ENCODE measurements at places on chromosomes 11 and 22.

GRCh38 chr22:35792506-35792905, 74.8 kb downstream of the APOL5 start:
- DNase-seq, result no peak

DNA sequence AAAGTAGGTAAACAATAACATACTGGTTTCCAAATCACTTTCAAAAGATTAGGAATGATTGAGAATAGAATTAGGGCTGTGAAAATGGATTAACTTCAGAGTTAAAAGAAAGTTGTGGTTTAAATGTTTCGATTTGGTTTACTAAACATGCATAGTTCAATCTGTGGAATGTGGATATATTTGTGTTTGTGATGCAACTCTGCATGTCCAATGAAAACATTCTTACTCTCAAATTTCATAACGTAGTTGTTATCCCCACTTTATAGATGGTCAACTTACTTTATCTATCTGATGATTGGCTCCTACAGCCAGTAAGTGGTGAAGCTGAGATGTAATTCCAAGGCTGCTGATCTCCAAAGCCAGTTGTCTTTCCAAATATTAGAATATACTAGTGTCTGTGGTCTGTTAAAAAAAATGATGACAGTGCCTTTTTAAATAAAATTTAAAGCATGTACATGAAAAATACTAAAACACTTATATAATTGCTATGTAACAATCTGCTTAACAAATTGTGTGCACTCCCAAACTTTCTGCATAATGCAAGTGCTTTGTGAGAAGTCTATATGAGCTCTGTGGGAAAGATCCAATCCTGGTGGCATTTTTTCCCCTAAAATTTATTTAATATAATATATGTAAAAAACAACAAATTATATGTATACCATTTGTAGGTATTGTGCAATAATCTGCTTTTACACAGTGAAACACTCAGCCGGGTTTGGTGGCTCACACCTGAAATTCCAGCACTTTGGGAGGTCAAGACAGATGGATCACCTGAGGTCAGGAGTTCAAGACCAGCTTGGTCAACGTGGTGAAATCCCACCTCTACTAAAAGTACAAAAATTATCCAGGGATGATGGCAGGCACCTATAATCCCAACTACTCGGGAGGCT, 9.7 kb upstream of the SIK3 start:
- DNase-seq, result no peak

GRCh38 chr11:76592025-76592914, 78.3 kb downstream of the LRRC32 start:
- DNase-seq, result no peak

- no peak for DNase-seq
Measured at GRCh38 chr22:39349506-39349966, 255 bp upstream of the SYNGR1 start.

DNA sequence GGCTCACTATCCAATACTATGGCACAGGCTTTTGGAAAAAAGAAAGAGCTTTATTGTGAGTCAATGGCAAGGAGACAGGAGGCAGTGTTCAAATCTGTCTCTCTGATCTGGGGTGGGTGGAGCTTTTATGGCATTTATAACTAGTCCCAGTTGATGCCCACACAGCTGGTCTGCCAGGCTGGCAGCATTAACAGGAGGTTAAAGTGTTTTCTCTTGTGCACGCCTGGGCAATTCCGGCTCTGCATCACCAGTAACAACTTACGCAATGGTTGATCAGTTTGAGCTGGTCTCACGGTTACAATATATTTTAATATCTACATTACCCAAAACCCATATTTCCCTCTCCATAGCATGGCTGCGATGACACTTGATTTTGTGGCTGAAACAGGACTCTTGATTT, 15.1 kb upstream of the SMIM38 start:
- no peak for DNase-seq

DNA sequence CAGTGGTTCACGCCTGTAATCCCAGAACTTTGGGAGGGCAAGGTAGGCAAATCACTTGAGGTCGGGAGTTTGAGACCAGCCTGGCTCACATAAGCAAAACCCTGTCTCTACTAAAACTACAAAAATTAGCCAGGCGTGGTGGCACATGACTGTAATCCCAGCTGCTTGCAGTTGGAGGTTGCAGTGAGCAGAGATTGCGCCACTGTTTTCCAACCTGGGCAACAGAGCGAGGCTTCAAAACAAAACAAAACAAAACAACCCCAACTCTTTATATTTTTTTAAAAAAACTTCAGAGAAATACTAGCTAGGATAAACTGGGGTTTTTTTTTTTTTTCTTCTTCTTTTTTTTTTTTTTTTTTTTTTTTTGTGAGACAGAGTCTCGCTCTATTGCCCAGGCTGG, 31.8 kb upstream of the RAPSN start:
- DNase-seq, result no peak

DNA sequence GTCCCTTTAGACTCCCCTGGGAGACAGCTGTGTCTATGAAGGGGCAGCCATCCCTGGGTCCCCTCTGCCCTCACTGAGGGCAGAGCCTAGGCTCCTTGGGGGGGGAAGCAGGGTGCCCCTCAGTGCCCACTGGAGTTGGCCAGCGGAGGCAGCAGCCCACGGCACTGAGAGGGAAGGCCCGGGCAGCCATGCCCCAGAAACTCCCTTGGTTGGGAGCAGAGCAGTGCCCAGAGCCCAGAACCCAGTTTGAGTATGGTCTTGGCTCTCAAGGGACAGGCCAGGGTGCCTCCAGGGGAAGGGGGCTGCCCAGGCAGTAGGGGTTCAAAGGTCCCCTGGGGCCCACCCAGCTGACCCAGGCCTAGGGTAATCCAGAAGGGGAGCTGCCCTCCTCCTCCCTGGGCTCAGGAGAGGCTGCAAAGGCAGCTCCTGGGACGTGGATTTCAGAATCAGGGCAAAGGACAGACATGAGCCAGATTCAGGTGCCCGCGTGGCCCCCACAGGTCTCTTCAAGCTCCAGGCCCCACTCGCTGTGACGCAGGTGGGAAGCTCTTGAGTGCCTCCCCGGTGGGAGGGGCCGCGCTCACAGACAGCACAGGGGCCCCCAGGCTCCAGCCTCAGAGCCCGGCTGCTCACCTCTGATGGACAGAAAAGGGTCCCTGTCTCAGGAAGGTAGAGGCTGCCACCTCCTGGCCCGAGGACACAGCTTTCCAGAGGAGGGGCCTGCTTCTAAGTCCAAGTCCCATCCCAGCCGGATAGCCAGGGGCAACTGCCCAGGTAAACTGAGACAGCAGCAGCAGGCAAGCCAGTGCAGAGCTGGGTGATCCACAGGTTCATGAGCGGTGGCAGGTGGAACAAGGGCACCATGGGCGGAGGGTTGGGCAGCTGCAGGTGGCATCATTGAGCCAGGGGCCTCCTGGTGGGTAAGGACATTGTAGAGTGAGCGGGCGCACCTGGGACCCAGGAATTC, 2.6 kb downstream of the C11orf21 start:
- no peak for DNase-seq

- no peak for DNase-seq
Measured at GRCh38 chr11:45828996-45829395, 18.3 kb upstream of the CRY2 start.

DNA sequence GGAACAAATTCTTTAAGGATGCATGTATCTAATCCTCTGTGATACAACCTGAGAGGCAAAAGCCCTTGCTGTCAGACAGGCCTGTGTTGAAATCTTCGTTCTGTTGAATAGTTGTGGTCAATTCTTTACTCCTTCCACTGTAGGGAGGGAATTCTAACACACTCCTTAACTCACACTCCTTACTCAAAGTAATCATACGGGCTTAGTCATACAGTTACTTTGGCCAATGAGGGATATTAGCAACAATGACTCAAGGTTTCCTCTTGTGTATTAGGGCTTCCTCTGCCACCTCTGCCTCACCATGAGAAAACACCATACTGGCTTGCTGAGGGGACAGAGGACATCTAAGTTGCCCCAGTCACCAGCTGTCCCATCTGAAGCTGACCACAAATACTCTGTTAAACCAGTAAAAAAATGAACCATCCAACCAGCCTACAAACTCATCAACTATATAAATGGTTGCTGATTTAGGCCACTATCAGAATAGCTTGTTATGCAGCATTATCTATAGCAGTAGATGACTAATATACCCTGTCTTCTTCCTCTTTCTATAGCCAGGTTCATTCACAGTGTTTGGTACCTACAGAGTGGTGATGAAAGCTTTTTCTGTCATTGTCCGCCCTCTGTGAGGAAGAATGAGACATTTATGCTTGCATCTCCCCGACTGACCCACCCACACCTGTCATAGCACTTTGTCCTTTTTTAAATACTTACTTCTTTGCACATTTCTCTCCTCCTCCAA, 322.8 kb upstream of the SYN3 start:
- no peak for DNase-seq

DNA sequence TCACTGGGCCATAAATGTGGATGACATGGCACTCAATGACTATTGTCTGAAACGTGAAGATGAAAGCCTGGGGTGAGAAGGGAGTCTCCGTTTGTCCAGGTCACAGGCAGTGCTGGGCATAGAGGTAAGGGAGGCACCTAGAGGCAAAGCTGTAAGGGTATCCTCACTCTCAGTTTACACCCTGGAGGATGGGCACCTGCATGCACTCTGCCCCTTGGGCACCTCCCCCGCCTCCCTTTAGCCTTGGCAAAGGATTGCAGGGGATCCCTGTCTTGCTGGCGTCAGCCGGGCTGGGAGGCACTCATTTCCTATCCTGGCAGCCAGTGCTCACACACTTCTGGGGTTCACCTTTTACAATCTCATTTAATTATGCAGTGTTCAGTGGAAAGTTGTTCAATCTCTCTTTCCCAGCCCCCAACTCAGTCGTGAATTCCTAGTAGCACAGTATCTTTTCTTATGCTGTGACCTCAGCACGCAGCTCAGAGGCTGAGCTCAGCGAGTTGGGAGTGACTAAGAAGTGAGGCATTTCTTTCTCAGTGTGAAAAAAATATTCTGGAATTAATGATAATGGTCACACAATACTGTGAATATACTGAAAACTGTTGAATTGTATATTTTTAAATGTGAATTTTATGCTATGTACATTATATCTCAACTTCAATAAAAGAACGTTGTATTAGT, 866.6 kb downstream of the BRD1 start:
- no peak for DNase-seq

- no peak for DNase-seq
Measured at GRCh38 chr11:80779905-80780605, 1339.2 kb upstream of the TENM4 start.

DNA sequence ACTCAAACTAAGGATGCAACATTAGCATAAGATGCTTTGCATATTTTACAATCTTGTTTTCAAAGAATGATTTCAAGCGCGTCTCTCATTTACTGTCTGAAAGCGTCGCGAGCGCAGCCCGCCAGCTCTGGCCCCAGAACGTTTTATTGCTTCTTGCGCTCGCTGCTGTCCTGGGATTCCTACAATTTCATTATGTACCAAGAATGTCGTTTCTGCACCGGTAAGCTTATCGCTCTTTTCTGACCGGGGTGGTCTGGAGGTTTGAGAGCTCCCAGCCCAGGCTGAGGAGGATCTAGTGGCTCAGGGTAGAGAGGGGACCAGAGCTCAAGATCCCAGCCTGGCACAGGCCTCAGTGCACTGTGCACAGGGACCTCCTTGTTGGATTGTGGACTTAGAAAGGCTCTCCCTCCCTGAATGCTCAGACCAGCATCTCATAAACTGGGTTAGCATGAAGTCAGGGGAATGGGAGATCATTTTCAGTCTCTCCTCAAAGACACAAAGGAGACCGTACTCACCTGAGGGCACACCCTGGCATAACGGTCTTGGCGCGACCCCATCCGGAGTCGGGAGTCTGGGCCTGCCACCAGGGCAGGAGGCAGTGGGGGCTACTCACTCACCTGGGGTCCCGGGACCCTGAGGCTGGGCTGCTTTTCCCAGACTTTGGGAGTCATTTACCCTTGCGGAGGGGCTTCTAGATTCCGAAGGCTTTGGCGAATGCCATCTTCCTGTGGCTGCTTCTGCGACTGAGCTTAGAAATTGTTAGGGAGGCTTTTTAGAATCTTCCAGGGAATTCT, 817.4 kb downstream of the BRD1 start:
- DNase-seq, result no peak

DNA sequence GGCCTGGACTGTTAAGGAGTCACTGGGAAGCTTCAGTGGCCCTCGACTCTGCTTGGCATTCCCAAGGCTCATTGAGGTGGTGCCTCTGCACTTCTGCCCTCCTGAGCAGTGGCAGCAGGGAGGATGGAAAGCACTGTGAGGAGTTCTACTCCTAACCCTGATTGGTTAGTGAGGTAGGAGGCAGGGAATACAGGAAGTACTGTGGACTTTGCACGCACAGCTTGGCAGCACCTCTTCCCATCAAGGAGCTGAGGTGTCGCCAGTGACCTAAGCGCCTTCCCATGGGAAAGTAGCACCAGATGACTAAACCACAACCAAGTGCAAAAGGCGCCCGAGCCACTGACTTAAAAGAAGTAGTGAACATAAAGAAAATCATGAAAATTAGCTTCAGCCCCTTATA, 152.5 kb upstream of the CADM1 start:
- no peak for DNase-seq

GRCh38 chr11:26065944-26066343, 266.0 kb upstream of the ANO3 start:
- DNase-seq, result no peak

GRCh38 chr11:2525941-2526807, 81.4 kb downstream of the KCNQ1 start:
- no peak for DNase-seq

DNA sequence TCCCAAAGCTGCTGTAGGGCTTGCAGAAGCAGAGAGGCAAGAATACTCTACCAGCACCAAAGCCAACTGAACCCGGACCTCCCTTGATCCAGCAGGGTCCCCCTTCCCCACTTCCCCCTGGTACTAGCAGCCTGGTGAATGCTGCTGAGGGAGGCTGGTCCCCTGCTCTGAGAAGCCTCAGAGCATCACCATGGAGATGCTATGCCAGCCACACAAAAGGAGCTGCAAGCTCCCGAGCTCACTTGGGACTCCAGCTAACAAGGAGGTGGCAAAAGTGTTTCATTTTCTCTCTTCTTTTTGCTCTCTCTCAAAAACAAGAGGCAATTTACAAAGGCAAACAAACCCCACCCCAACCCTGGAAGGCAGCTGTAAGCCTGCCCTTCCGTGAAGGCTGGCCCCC, 509.8 kb downstream of the BUD13 start:
- no peak for DNase-seq

GRCh38 chr11:32068134-32068870, 22.6 kb upstream of the RCN1 start:
- no peak for DNase-seq

DNA sequence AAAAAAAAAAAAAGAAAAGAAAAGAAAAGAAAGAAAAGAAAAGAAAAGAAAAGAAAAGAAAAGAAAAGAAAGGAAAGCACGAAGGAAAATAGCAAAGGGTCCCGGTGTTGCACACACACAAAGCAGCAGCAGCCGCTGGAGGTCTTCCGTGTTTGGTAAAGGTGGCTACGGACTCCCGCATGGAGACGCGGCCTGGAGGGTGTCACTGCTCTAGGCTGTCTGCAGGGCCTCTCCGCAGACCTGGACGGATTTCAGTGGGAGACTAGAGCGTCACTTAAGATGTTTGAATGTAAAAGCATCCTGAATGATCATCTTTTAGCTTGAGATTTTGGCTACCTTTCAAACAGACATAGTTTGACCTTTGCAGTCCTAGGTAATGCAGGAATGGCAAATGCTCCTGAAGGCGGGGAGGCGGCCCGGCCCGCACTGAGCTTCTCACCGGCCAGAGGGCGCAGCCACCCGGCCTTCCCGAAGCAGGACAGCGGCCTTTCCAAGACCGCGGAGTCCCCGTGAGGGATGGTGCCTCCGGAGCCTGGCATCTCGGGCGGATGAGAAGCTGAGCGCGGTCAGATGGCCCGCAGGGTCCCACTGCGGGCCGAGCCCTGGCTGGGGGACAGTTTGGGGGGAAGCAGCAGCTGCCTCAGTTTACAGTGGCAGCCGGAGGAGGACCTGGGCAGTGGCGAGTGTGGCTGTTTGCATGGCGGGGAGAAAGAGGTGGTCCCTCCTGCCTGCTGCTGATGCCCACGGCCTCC, 18.5 kb downstream of the KRTAP5-5 start:
- DNase-seq, result no peak
